ENCODE measurements at places on chromosomes 1 and 21.

- DNase-seq: no peak
These were observed 7.3 kb downstream of the KCNH1 start for GRCh38 chr1:211126622-211127021.

- no peak for DNase-seq
These were observed 3.5 kb downstream of the HHAT start for GRCh38 chr1:210332233-210332632.

- no peak for DNase-seq
These were observed at the start of gene FAAH for GRCh38 chr1:46394108-46394871. Gene FAAH, plus strand, starts transcription at chr1:46394317. Its CDS starts 32 bp downstream, at chr1:46394349.

- DNase-seq: no peak
These were observed 19.6 kb downstream of the ZNF362 start for GRCh38 chr1:33275706-33276572.

DNA sequence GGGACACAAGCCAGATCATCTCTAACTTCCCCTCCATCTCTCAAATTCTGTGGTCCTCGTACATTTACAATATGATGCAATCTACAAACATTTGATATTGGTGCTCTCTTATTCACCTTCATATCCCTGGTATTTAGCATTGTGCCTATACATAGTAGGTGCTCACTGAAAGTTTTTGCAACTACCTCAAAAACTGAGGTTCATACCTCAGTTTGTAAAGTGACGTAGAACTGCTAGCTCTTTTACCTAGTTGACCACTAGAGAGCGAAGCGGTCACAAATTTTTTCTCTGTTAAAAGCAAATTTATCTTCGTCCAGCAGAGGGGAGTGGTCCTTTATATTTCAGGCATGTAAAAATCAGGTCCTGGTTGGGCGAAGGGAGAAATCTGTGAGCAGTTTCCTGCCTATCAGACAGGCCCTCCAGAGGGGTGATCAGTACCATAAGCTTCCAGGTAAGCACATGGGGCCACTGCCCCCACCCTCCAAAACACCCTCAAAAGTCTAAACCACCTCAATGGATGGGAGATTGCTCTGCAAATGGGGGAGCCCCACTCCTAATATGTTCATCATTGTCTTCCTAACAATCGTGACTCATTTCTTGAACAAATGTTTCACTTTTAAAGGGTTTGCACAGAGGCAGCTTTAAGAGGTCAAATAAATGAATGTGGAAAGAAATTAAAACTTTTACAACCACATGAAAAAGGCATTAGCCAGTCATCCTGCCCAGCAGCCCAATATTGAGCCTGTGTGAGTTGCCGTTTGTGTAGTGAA is 10.6 kb upstream of the HLCS start:
- no peak for DNase-seq

- no peak for DNase-seq
These were observed 241.3 kb downstream of the PLA2G4A start for GRCh38 chr1:187070076-187070475.

- DNase-seq: no peak
These were observed 343.6 kb downstream of the PTPRU start for GRCh38 chr1:29579821-29580425.

- no peak for DNase-seq
These were observed 8.6 kb downstream of the NR5A2 start for GRCh38 chr1:200035956-200036618.

GRCh38 chr1:47697616-47698335 is 259.9 kb downstream of the FOXD2 start:
- DNase-seq: no peak

GRCh38 chr1:218480137-218480536 is 135.0 kb downstream of the TGFB2 start:
- DNase-seq: no peak

DNA sequence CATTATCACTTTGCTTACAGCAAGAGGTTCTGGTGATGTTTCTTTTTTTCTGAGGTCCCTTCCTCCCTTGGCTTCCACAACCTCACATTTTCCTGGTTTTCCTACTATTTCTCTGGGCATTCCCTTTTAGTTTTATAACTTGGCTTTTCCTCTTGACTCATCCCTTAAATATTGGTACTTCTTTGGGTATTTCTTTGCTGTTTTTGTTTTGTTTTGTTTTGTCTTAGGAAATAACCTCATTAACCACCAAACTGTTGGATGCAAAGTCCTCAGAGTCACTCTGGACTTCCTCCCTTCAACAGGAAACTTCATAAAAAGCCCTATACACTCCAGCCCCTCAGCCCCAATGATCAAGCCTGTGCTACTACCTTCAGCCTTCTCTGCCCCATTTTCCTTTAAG is 211.1 kb downstream of the DUSP10 start:
- no peak for DNase-seq

- DNase-seq: no peak
These were observed 6.7 kb downstream of the PHC2 start for GRCh38 chr1:33424205-33424604.

- DNase-seq: no peak
These were observed 24.8 kb downstream of the PCSK9 start for GRCh38 chr1:55064071-55064581.

DNA sequence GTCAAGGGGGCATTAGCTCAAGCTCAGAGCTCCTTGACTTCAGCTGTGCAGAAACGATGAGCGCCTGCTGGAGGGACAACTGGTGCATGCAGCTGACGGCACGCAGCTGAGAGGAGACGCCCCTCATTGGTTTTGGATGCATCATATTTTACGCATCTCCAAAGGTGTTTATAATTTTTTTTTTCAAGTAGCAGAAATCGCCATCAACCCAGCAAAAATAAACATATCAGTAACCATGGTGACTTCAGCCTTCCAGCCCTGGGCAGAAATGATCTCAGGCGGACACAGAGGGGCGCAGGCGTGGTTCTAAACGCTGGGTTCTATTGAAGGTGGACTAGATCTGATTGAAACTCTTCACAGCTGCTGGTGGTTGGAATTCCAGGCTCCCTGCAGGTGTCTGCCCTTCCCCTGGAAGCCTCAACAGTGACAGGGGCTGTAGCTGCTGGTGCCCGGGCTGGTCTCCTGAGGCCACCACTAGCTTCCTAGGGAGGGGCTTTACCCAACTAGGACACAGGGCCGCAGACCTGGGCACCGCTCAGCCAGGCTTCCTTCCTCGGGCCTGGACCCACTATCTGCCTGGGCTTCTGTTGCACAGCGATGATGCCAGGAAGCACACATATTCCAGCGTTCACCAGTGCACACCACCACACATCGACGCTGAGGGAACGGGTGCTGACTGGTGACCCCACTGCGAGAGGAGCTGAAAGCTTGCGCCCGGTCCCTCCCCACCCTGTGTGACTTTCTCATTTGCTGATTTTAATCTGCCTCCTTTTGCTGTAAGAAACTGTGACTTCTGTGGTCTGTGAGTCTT is 63.7 kb upstream of the ABCG1 start:
- DNase-seq: no peak

GRCh38 chr1:6298940-6299465 is 38.1 kb upstream of the GPR153 start:
- no peak for DNase-seq

- no peak for DNase-seq
These were observed 25.7 kb downstream of the CTH start for GRCh38 chr1:70436622-70437251.

- DNase-seq: no peak
These were observed 64.7 kb upstream of the FGGY start for GRCh38 chr1:59232216-59232615.

DNA sequence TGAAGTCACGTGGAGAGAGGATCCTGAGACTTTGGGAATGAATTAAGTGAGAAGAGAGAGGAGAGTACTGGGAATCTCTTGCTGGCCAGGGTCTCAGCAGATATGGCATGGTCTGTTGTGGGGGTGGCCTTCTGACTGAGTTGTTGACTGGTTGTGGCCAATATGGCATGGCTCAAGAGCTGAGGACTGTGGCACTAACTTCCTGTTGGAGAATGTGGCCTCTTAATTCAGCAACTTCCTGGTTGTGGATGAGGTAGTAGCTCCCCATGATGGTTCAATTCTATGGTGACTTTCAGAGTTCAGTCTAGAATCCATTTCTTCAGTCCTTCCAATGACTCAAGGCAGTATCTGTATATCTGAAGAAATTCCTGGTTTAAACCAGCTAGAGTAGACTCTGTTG is 44.7 kb upstream of the PAXBP1 start:
- DNase-seq: no peak

DNA sequence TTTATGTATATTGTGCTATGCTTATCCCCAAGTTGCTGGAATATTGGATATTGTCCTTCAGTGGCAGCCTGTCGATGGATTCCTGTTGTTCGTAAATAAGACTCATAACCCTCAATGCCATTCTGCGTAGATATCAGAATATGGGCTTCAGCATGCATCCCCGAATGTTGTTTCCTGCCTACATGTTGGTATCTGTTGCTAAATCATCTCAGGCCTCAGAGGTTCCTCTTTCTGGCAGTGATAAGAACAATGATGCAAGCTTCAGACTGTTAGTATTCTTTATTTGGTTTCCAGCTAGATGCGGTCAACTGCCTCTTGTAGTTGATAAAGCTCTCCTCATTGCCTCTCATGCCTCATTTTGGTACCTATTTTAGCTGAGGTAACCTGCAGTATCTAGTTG is 2082.6 kb downstream of the MRPL39 start:
- no peak for DNase-seq

DNA sequence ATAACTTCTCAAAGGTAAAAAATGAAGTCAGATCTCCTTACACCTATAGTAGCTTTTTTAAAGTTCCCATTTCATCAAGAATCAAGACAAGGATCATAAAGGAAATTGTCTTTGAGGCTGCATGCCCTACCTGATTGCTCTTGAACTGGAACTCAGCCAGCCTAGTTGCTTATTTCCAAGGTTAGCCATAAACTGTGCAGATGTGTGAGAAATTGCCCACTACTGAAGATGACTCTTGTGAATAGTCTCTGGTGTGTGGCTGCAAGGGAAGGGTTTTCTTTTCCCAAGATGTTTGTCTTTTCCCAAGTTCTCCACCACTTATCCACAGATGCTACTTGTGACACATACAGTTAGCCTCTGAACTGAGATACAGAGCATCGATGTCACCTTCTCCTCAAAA is 81.7 kb upstream of the DUSP10 start:
- DNase-seq: no peak

DNA sequence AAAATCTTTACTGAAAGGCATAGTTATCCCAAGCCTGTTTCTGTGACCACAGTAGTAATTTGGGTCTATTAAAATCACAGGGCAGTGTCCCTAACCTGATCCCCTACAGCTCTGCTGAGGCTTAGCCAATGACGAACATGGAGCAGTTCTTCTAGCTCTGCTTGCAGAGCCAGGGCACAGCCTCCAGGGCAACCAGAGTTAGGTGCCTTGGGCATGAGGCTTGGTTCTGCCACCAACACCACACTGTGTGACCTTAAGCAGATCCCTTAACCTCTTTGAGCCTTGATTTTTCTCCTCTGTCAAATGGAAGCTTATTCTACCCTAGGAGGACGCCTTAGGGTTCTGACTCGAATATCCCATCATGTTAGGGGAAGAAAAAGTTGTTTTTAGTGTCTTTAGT is 86.7 kb upstream of the TLR5 start:
- no peak for DNase-seq

DNA sequence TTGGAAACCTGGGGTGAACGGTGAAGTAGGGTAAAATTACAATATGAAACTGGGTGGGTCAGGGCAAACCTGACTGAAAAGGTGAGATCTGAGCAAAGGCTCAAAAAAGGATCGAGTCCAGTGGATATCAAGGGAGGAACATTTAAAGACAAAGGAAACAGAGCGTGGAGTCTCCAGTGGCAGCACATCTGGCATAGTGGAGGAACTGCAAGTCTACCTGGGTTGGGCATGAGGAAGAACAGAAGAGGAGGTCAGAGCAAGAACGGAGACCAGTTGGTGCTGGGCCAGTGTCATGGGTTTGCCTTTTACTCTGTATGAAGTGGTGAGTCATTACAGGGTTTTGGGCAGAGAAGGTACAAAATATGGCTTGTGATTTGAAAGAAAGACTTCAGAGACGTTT is 163.7 kb downstream of the NTPCR start:
- no peak for DNase-seq

DNA sequence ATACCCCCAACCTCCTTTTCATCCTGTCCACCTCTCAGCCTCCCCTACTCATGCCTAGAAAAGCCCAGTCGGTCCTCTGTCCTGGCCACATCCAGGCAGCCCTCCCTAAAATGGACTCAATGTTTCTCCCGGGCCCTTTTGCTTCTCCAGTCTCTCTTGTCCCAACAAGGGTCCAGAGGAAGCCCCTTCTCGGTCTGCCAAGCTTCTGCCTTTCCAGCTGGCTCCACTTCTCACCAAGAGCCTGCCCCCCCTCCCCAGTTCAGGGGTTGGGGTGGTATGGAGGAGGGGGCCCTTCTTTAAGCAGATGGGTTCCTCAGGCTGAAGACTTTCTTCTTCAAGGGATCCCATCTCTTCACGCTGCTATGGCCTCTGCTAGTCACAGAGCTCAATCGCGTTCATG is 23.9 kb downstream of the RAB7B start:
- no peak for DNase-seq

DNA sequence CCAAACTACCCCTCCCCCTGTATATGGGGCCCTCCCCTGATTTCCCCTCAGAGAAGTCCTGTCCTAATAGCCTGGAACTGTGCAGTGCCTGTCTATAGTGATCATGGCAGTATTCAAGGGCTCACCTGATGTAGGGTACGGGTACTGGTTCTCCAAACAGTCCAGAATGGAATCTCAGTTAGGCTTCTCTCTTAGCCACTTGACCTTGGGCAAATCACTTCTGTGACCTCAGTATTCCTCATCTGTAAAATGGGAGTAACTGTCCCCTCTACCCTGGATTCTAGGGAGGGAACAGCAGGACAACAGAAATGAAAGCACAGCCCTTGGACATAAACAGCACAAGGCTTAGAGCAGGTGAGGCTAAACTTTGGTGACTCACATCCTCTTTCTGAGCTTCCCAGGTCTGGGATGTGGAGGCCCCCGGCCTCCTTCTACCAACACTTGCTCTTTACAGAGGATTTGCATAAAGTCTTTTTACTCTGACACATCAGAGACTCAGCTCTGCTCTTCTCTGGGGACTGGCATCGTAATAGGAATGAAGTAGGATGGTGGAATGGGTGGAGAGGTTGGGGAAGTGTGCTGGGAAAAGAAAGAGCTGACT is 20.0 kb upstream of the PDZK1IP1 start:
- DNase-seq: no peak

DNA sequence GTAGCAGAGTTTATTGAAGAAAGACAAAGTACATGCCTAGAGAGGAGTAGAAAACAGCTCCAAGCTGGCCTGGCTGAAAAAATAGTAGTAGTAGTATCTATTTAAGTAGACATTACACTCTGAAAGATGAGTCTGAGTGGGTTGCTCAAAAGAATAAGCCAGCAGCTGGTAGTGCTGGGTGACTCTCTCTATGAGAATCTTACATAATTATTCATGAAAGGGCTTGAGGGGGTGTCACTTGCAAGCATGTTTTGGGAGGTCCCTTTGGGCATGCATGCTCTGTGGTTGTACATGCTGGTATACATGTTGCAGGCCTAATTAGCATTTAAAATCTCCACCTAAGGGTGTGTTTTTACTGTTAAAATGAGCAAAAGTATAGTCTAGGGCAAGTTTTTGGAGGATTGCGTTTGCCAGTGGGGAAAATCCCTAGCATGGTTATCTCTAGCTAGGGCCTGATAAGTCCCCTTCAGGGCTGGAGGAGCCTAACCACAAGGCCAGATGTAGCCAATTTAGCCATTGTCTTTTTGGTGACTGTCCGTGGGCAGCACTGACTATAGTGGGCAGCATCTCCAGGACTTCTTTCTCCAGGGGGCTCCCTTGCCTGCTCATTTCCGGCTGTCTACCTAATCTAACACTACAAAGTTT is 11.0 kb upstream of the FCGR2A start:
- no peak for DNase-seq

- DNase-seq: no peak
These were observed 1.9 kb upstream of the GPR88 start for GRCh38 chr1:100536031-100536430.

- no peak for DNase-seq
These were observed 601.5 kb upstream of the ZP4 start for GRCh38 chr1:238492271-238492670.

GRCh38 chr1:84584126-84584525 is 9.9 kb upstream of the CTBS start:
- no peak for DNase-seq
